ENCODE measurements at places on chromosomes 5 and 9.

DNA sequence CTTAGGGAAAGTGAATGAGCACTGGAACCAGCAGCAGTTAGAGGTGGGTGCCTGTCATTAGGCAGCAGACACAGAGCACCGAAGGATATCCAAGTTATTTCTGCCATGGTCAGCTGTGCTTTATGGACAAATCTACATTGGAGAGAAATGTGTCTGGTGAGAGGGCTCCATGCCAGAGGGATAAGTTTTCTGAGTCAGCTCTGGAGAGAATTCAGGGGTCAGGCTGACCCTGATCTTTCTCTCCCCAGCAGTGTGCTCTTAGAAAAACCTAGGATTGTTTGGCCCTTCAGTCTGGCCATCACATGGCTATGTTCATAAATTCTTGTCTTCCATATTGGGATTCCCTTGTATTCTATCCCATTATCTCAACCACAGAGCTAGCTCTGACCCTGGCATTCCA is 8.9 kb upstream of the IL17B start:
- no peak for DNase-seq

DNA sequence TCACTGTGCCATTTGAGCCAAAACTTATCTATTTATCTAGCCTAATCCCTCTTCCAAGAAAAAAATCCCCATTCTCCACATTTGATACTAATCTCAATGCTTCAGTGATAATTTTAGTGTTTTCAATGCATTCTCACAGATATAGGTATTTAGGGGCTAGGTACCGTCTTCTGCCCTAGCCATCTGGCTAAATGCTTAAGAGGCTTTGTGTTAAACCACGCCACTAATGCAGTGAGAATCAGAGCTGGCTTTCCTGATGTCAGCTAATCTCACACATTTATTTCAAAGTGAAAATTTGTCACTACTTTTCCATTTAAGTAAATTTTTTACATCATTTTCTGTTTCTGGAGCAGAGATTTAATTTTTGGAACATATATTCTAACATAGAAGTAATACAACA is 479.7 kb downstream of the MAN2A1 start:
- DNase-seq, result no peak

GRCh38 chr5:118233606-118234005 is 754.7 kb downstream of the DTWD2 start:
- DNase-seq, result no peak

DNA sequence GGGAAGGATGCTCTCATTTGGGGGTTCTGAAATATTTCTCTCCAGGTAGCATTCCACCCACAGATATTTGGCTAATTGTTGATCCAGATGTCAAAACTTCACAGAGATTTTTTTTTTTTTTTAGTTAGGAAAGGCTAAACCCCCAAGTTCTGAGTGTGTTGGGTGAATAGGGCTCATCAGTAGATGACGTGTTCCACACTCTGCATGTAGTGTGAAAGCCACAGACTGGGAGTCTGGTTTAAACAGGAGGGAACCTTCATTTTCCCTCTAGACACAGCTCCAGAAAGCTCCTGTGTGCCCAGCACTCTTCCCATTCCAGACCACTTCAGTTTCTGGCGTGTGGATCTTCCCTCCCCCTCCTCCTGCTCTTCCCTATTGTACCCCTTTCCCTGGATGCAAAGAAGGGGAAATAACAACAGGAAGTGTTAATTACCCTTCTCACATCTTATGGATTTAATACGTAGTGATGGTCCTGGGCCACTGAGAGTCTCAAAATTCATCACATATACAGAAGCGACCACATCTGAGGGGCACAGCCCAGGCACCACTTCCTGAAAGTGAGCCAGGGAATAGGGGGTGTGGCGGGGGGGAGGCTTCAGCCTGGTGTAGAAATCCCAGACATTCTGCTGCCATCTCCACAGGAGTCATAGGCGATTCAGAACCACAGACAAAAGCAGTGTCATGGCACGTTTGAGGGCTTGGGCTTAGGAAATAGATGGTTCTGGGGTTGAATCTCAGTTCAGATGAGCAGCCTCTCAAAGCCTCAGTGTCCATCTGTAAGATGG is 65.1 kb downstream of the DAP start:
- no peak for DNase-seq

GRCh38 chr9:118975736-118976135 is 393.5 kb downstream of the BRINP1 start:
- no peak for DNase-seq

GRCh38 chr9:126031116-126031515 is 283.9 kb downstream of the PBX3 start:
- no peak for DNase-seq

GRCh38 chr5:17222664-17223063 is 5.2 kb downstream of the BASP1 start:
- no peak for DNase-seq
